SK-MEL-5 (cell line): ENCODE measurements at places on chromosomes 4 and X.

DNA sequence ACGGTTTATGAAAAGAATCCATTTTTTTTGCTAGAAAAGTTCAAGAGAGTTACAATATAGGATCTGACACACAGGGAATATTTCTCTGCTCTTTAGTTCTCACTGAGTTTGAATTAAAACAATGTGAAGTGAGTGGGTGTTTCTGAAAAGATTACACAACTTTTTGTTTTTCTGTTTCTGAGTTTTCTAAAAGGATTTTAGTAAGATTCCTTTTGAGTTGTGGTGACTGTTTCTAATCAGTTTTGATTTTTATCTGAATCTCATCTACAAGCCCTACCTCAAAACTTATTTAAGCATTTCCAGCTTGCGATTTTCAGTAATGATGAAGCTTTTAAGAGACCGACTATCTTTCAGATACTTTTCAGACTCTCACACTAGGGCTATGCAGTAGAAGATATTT lies 141.7 kb downstream of the GPAT3 start:
- no peak for DNase-seq

GRCh38 chr4:15469402-15470127 lies at the start of gene CC2D2A:
TSS of gene CC2D2A (plus strand) at chr4:15469882. CDS start at chr4:15475933, 6,051 bp downstream.
- DNase-seq: peak; percentile 80

DNA sequence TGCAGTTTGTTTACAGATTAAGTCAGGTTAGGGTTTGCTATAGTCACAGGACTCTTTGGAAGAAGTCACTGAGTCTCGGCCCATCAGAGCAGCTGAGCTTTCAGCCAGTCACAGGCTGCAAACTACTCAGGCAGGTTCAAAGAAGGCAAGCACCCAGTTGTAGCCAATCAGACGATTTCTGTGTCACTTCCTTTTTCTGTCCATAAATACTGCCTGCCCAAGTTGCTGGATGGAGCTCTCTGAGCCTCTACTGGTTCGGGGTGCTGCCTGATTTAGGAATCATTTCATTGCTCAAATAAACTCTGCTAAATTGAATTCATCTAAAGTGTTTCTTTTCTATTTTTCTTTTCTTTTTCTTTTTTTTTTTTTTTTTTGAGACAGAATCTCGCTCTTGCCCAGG lies 7.3 kb upstream of the SH3BP2 start:
- DNase-seq: no peak

DNA sequence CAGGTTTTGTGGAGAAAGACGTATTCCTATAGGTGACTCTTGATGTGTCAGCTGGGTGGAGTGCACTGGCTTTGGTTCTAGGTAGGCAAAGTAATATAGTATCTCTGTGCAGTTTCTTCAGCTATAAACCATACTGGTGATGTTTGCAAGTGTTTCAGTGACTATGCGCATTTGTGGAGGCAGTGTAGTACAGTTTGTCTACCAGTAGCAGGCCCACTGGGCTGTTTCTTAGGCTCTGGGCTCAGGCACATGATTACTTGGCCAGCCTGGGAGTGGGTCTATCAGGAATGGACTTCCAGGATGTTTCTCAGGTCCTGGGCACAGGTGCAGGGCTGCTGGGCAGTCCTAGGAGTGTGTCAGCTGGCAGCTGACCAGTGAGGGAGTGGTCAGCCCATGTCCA lies 51.9 kb upstream of the INTU start:
- no peak for DNase-seq

DNA sequence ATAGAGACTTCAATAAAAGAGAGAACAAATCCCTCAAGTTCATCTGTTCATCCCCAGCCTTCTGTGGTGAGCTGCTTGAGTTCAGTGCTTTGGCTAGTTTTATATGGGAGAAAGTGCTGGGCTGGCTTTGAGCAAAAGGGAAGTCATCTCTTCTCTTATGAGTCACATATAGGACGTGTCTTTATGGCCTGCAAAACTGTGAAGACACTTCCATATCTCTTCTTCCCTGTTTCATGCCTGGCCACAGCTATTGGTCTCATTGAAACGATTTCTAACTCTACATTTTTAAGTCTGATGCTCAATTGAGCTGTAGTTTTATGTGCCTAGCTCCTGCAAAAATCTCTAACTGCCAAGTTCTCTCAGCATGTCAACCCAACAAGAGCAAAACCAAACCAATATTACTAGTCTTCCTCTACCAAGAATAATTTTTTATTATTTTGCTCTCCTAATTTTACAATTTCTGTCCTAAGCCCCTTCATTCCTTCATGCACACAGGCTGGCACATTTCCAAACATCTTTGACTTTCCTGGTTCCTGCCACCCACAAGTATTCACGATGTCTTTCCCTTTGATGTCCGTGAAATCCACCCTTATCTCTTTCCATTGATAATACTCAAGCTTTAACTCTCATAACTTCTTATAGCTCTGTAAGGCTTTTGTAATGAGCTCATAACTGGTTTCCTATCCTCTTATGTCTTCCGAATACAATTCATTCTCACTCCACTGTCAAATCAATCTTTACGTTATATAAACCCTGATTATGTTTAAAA lies 165.3 kb downstream of the BTC start:
- DNase-seq: no peak

DNA sequence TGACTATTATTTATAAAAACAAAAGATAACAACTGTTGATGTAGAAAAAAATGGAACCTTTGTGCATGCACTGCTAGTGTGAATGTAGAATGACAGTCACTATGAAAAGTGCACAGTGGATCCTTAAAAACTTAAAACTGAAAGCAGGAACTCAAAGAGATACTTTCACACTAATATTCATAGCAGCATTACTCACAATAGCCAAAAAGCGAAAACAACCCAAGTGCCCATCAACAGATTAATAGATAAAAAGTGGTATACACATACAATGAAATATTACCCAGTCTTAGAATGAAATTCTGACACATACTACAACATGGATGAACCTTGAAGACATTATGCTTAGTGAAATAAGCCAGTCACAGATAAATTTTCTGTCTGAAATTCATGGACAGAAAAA lies 23.8 kb downstream of the CENPC start:
- no peak for DNase-seq

DNA sequence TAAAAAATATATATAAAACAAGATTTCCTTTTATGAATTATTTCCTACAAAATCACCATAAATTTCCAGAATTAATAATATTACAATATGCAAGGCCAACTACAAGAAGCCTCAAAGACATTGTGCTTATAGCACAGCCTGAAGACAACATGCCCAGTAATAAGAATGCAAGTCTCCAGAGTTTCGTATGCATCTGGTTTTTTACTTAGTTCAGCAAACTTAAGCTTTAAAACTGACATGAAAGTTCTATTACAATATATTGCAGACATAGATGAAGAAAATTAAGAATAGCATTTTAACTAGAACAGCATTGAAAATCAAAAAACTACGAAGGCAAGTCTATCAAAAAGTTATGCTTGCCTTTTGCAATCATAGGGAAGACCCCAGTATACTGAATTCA lies 107.6 kb downstream of the PRDM5 start:
- DNase-seq: no peak

DNA sequence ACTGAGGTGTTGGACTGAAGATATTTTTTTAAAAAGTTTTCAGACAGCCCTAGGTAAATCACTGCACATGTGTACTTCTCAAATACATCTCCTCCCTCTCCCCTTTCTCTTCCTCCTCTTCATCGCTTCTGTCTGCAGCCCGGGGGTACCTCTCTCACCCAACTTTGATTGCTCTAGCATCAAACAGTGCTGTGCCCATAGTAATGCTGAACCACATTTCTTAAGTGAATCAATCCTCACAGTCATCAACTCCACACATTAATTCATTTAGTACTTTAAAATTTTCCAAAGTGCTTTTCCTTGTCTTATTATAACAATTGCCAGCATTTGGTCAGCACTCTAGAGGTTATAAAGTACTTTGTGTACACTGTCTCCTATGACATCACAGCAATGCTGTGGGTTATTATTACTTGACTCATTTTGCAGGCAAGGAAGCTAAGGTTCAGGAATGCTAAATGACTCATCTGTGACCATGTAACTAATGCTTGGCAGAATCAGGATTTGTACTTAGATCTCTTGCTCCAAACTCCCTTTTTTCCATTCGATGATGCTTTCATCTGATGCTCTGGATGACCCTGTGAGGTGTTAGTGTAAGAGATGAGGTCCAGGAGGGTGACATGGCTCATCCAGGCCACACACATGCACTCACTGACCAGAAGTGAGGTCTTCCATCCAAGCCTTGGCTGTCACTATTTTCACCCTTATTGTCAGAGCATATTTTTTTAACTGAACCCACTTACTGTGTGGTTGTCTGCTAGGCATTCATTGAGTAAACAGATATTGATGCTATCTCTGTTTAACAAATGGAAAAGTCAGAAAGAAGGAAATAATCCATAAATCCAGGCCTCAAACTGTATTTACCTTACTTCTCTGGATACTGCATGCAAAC lies 58.8 kb downstream of the RHOH start:
- DNase-seq: peak; percentile 19
